Iris pigment epithelial cell (primary cell): ENCODE measurements at places on chromosomes 2 and 18.
A peak's percentile ranks its signal among the peaks of the same experiment; 100 is the strongest.

GRCh38 chr2:197322143-197322542 lies 11.6 kb upstream of the ANKRD44 start:
- no peak for DNase-seq

GRCh38 chr2:239441261-239442078 lies 40.6 kb upstream of the HDAC4 start:
- no peak for DNase-seq

- DNase-seq = no peak
Measured at GRCh38 chr2:44349506-44349905, 11.8 kb downstream of the PREPL start.

DNA sequence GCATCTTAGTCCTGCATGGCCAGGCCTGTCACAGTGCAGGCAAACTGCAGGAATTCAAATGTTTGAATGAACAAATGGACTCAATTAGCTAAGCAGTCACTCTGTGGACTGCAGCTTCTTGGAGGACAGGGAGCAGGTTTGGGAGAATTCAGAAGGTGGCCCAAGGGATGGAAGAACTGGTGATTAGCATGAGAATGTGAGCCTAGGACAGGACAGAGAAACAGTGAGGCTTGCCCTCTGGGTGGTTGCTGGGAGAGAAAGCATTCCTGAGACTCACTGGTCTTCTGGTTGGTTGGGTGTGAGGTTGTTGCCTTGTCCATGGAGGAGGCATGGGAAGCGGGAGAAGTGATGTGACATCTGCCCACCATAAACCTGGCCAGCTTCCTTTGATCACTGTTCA lies 13.7 kb downstream of the IL1RL2 start:
- no peak for DNase-seq

DNA sequence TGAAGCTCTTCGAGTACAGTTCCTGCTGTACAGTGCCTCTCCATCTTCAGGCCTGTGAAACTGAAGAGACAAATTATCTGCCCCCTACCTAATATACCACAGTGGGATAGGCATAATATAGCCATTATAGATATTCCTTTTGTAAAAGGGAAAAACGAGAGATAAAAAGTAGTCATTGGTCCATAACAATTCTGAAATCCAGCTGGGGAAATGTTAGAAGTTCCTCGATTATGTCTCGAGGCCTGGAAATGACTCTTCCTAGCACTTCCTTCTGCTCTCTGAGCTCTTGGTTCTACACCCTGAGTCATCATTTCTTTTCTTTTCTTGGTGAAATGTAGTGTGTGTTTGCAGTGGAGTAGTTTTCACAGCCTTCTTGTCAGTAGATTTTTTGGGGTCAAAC lies 51.5 kb downstream of the ASB1 start:
- no peak for DNase-seq

- DNase-seq = no peak
Measured at GRCh38 chr2:179824961-179825360, 36.5 kb downstream of the ZNF385B start.

DNA sequence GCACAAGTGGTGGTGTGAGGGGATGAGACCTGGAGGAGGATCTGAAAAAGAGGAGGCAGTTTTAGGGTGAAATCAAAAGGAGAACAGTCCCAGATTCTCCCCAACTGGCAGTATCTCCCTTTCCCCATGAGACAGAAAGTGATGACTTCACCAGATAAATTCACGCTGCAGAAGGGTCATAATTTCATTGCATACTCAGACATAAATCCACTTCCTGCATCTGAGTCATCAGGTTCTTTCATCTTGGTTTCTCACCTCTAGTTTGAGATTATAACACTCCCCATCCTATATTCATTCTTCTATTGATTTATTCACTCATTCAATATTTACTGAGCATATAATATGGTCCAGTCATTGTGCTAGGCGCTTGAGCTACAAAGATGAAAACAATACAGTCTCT lies 64.7 kb downstream of the CCDC148 start:
- peak; percentile 69 for DNase-seq

DNA sequence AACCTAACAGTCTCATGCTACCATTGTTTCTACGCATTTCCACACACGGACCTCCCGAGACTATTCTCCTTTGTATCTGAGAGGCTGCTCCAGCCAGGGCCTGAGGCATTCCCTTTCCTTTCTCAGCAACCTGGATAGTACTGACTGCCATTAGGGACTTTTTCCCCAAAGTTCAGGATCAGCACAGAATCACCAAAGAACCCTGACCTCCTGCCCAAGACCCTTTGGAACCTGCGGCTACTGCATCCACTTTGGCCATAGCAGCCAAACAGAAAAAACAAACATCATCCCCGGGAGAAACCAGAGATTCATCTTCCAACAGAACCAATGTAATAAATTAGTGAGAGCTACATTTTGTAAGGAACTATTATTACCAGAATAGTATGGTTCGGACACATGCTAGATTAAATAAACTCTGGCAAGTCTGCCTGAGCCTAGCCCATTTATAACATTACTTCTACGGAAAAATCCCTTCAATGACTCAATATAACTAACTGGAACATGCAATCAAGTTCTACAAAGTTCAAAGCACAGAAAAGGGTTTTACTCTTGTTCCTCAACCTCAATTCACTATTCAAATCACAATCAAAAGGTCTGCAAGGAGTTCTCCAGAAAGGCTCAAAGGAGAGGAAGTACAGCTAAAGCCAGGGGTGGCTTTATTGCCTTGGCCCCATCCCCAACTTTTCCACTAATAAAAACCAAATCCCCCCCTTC lies 51.8 kb downstream of the LPIN2 start:
- DNase-seq = peak; percentile 32

DNA sequence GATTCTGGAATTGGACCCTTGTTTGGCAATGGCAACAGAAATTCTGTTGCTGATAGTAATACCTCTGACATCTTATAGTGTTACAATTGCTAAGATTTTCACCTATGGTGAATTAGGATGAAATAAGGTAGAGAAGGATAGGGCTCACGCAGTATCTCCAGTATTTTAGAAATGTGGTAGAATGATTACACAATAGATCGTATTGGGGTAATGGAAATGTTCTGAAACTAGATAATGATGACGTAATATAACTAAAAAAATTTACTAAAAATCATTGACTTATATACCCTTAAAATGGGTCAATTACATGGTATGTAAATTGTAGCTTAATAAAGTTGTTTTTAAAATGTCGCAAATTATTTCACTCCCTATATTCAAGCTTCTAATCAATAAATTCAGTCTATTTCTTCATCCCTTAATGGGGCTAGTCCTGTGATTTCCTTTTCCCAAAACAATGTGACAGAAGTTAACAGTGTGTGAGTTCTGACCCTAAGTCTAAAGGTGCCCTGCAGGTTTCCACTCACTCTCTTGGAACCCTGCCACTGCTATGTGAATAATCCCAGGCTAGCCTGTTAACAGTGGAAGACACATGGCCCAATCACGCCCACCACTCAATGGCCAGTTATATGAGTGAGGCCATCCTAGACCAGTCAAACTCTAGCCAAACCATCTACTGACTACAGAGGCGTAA lies 31.2 kb downstream of the USP37 start:
- peak; percentile 3 for DNase-seq

DNA sequence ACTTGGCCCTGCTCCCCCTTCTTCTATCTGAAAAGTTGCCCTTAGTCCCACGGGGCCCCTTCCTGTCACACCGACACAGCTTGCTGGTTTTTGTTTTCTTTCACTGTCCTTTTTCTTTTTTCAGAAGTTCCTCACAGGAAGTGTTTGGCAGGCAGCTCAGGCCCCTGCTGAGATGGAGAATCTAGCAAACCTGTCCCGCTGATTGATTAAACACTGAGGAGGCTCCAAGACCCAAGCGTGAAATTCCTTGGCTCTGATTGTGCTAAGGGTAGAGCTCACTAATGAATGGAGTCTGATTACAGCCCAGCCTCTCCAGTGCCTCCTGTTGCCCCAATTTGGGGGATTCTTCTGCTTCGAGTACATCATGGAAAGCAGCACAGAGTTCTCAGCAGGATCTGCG lies 365.9 kb upstream of the MEX3C start:
- DNase-seq = no peak
